ENCODE measurements at places on chromosomes 4 and X. TPM values are rescaled to one million over a fixed set of nuclear protein-coding genes. Genes with fewer than 3 reads are reported as not detected.

- no peak overlapping the region for H3K27ac ChIP-seq
- no peaks in the 10 kb centered on the region for H3K36me3 ChIP-seq
- H3K4me1 ChIP-seq: no peaks in the 10 kb centered on the region
- DNase-seq: no peak
Observed at GRCh38 chrX:79081895-79082512, 62.5 kb upstream of the GPR174 start.

- peak overlapping the region; percentile 84 for H3K27ac ChIP-seq
- H3K4me3 ChIP-seq: peak overlapping the region; percentile 40
- peaks cover 2% of the 10 kb centered on the region for H3K4me1 ChIP-seq
Observed at GRCh38 chr4:139014371-139015268, 961 bp upstream of the NOCT start.

Gene PLS3
- total RNA-seq: 122 TPM

Gene THOC2
- 84.7 TPM for total RNA-seq

Gene SHROOM2
- 16.8 TPM for total RNA-seq

Gene VCX2
- not detected for total RNA-seq

Gene MAGEC2
- not detected for total RNA-seq
